NCI-H1092 (cell line): ENCODE measurements at places on chromosomes 4 and X.

DNA sequence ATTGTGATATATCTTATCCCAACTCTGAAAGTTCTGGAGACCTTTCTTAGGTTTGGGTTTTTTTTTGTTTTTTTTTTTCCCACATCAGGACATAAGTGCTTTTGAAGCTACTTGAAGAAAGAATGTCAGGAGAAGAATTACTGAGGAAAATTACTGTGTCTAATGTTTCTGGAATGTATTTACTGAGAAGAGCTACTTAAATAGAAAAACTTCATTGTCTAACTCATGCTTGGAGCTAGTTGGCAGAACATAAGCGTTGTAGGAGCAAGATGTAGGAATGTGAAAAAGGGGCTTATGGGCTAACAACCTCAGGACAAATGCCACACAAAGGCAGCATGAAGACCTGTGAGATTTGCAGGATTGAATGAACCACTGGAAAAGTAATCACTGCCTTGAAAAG, 166.6 kb upstream of the GLRA2 start:
- DNase-seq: no peak

- no peak for DNase-seq
Measured at GRCh38 chrX:149124526-149125108, 380.5 kb downstream of the IDS start.

- no peak for DNase-seq
Measured at GRCh38 chr4:152771741-152772533, 7.6 kb downstream of the TIGD4 start.

GRCh38 chr4:53040459-53040815, 178.3 kb downstream of the RASL11B start:
- DNase-seq: no peak

DNA sequence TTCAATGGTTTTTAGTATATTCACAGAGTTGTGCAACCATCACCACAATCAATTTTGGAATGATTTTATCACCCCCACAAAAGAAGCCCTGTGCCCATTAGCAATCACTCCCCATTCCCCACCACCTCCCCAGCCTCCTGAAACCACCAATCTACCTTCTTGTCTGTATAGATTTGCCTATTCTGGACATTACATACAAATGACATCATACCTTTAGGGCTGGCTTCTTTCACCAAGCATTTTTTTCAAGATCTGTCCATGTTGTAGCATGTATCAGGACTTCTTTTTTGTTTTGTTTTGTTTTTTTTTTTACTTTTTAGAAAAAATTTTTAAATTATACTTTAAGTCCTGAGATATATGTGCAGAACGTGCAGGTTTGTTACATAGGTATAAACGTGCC, 108.1 kb downstream of the RTL9 start:
- no peak for DNase-seq

DNA sequence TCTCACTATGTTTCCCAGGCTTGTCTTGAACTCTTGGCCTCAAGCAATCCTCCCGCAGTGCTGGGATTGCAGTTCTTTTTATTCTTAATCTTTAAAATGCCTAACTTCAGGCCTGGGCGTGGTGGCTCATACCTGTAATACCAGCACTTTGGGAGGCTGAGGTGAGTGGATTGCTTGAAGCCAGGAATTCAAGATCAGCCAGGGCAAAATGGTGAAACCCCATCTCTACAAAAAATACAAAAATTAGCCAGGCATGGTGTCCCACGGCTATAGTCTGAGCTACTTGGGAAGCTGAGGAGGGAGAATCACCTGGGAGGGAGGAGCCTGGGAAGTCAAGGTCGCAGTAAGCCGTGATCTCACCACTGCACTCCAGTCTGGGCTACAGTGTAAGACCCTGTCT, 45.9 kb downstream of the PLS3 start:
- no peak for DNase-seq

DNA sequence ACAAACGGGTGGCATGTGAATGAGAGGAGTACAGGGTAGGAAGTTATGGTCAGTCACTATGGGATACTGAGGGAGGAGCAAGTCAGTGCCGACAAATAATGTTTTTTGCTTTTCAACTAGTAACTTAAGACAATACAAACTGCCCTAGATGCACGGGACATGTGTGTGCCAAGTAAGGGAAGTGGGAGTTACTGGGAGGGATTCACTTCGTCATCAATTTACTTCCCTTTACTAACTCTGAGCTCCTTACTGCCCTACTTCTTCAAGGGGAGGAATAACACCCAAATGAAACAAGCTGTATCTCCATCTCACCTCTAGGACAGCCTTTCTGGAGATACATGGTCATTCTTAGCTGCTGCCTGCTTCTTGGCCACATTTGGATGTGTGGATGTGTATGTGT, 97.7 kb downstream of the DGKK start:
- no peak for DNase-seq
